ENCODE measurements at places on chromosomes 5 and 9. TPM values are rescaled to one million over a fixed set of nuclear protein-coding genes. Genes with fewer than 3 reads are reported as not detected.

DNA sequence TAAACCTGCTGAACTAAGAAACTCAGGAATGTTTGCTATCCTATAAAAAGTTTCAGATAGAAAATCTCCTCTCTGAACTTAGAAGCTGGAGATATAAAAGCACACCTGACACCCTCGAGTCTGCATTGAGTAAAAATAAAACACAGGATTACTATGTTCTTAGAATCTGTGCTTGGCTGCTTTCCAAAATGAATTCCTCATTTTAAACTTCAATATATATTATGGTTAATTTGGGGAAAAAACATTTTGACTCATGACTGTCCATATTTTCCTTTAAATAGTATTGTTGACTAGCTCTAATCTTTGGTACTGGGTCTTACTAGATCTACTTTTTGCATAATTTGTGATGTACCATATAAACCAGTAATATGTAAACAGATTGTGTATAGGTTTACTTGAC lies 36.7 kb downstream of the FBXW2 start:
- no peak for DNase-seq

DNA sequence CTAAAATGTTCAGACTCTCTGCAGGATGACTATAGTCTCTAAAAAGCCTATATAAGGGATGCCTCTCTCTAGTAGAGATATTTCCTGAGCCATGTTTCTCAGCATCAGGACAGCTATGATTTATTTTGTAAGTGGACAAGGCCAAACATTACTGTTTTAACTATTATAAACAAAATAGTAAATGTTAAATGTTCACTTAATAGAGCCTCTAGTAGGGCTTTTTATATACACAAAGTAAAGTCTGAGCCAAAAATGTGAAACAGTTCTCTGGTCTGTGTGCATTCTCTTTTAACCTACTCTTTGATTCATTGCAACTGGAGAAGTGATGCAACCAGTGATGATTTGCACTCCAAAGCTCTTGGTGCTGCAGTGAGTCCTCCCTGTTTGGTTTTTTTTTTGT lies 220.5 kb downstream of the GDNF start:
- DNase-seq, result no peak

GRCh38 chr5:151555760-151556576 lies 35.2 kb downstream of the FAT2 start:
- no peak for DNase-seq

- DNase-seq, result no peak
Measured at GRCh38 chr9:137434498-137435380, 6.4 kb downstream of the ENTPD8 start.

DNA sequence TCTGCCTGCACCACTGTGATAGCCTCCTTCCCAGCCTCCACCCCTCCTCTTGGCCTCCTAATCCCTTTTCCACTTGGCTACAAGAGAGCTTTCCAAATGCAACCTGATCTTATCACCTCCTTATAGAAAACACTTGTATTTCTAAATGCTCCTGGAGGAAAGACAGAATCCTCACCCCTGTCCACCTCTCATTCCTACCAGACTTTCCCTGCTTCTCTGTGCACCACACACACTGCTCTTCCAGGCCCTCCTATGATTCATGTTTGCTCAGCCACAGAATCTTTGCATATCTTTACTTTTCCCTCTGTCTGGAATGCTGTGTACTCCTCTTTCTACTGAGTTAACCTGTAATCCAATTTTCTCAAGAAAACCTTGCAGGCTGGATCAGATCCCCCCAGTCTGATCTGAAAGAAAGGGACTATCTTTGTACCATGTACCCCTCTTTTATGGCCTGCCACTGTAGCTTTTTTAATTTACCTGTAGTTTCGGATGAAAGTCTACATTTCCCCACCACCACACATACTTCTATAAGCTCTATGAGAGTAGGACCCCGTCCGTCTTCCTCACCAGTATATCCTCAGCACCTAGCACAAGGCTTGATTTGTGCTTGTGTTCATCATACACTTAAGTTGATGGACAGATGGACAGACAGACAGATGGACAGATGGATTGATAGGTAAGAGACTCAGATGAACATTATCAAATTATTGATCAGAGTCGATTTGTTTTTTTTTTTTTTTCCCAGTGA lies 95.3 kb downstream of the GALNT10 start:
- no peak for DNase-seq

DNA sequence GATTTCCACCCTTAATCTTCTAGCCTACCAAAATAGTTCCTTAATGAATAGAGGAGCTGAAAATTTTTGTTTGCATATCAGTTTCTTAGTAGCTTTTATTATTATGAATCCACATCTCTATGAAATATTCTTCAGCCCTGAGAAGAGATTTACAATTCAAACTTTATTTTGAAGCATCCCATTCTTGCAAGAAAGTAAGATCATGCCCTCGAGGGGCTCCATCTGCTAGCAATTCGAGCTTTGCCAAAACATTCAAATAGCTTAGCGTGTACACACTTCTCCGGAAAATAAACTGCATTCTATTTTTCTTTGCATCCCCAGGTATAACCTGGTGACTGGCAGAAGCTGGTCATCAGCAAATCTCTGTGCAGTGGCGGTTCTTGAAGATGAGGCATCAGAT lies 370.7 kb downstream of the MTRR start:
- no peak for DNase-seq

GRCh38 chr9:69559126-69559525 lies 113.0 kb downstream of the APBA1 start:
- DNase-seq, result no peak

DNA sequence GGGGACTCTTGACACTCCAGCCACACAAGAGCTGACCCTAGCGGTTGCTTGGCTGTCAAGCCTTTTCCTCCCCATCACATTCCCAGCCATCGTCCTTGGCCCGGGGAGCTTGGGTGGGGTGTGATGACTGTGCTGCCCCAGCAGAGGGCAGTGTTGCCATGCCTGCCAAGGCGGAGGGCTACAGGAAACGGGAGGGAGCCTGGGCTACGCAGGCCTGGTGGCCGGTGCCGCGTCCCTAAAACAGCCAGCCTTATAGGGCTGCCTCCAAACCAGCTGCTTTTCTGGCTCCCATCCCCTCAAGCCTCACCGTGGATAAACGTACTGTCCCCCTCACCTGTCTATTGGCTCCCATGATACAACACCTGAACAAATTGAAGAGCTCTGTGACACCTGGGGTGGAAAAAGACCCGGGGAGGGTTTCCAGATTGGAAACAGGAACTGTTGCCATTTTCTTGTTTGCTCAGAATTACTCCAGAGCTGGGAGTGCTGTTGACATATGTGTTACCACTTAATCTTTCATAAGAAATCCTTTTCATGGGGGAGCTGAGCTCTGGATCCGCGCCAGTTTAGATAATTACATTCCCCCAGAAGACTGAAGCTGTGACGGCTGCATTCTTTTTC lies 72.8 kb upstream of the ASTN2 start:
- DNase-seq, result peak; percentile 66

DNA sequence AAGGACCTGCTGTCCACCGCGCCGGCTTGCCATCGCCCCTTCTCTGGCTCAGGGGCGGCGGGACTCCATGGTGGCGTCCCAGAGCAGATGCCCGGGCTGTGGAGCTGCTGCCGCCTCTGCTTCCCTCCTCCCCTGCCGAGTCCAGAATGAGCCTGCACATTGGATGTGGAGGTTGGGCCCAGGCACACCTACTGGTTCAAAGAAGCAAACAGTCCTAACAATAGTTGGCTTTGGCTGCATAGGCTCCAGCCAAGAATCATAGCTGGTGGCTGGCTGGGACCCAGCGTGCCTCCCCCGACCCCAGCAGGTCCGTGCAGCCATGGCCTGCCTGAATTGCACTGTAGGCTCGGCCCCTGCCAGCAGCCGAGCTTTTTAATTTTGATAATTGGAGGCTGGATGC lies 25.8 kb downstream of the ADAMTSL2 start:
- DNase-seq, result no peak

- DNase-seq, result no peak
Measured at GRCh38 chr9:76166526-76166925, 227.7 kb downstream of the RFK start.

DNA sequence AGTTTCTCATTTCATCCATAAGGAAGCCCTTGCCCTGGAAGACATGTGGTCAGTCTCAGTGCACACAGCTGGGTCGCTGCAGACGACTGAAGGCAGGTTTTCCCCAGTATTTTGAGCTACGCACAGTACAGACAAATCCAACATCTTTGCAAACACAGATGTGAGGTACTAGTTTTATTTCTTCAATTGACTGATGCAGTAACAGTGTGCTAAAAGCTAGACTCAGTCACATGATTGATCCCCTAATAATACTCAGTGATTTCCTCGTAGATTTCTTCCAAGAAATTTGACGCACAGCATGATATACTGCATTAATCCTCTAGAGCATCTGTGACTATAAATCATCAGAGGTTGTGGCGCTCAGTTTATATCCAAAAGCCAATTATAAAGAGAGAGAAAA lies 346.1 kb downstream of the DIRAS2 start:
- no peak for DNase-seq

GRCh38 chr9:134378901-134379338 lies 52.7 kb downstream of the RXRA start:
- peak; percentile 72 for DNase-seq

DNA sequence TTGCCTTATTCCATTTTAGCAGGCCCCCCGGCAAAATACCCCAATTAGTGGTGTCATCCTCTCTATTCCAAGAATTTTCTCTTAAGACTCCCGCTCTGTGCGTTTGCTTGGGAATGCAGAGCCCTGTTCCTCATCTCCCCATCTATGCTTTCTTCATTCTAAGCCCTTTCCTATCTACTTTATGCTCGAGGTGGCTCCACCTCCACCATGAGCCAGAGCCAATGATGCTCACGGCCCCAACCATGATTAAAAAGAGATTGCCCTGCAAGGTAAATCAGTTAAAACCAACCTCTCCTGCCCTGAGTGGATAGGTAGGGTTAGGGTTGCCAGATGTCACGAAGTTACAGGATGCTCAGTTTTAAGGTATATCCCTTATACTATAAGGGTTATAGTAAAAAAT lies 677 bp upstream of the TXNDC15 start:
- no peak for DNase-seq

DNA sequence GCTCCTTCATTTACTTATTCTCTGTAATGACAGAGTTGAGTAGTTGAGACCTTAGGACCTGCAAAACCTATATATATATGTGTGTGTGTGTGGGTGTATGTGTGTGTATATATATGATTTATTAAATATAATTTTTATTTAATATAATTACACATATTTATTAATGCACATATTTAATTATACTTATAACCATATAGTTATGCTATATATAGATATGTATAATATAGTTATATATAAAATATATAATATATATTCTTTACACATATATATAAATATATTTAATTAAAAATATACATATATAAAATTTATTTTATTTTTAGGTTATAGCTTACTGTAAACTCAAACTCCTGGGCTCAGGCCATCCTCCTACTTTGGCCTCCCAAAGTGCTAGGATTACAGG lies 23.7 kb downstream of the ACER2 start:
- no peak for DNase-seq

DNA sequence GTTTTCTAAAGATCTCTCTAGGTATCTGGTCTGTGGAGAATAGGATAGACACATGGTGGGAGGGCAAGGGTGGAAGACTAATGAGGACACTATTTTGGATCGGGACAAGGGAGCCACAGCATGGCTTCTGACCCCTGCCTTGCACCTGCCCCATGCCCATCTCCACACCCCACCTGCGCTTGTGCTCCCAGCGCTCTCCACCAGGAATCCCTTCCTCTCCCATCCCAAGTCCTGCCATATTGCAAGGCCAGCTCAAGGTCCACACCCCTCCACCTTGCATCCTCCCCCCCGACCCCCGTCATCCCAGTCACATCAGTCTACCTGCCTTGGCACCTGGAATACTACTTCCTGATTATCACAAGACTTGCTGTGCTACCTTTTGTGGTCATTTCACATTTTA lies 44.2 kb upstream of the RETREG1 start:
- DNase-seq, result no peak

GRCh38 chr5:109143031-109143430 lies 266.7 kb downstream of the PJA2 start:
- no peak for DNase-seq

DNA sequence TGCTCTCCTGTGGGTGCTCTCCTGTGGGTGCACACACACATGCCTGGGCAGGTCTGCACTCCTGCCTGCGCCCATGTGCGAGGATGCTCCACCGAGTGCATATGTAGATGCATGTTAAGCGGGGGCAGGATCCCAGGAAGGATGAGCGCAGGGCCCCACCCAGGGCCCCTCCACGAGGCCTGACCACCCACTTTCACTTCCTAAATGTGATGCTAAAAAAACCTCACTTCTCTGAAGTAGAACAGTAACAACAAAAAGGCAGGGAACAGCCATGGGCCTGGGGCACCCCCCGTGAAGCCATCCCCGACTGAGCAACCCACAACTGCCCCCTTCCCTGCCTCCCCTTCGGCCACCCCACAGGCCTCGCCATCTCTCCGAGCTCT lies 48.2 kb upstream of the SARDH start:
- DNase-seq, result no peak

DNA sequence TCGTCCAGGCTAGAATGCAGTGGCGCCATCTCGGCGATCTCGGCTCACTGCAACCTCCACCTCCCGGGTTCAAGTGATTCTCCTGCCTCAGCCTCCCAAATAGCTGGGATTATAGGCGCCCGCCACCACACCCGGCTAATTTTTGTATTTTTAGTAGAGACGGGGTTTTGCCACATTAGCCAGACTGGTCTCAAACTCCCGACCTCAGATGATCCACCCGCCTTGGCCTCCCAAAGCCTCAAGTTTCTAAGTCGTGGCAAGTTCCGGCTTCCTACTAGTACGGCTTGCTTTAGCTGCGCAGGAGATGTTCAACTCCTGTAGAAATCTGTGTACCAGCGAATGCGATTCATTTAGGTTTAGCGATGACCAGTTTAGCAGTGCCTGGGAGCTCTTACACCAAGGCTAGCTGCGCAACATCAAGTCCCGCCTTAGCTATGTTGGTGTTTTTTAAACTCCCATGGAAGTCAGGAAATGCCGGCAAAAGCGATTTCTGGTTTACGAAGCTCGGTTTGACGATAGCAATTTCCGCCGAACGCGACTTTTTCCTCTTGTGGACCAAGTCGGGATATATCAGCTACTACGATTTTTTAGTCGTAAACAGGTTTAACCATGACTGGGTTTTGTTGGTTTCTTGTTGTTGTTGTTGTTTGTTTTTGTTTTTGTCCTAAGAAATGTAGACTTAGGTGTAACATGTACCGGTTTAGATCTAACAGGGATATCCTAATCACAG lies 46.4 kb downstream of the ANXA2R start:
- peak; percentile 23 for DNase-seq

- no peak for DNase-seq
Measured at GRCh38 chr9:124332361-124333202, 74.8 kb downstream of the NEK6 start.

- no peak for DNase-seq
Measured at GRCh38 chr9:133130685-133131244, 9.7 kb upstream of the RALGDS start.

STX17 gene
- 36.6 TPM for total RNA-seq

SPATA31E1 gene
- total RNA-seq, result not detected

AFF4 gene
- 65.2 TPM for total RNA-seq

ATP10B gene
- total RNA-seq, result 137 TPM

RAD50 gene
- 36.3 TPM for total RNA-seq

GDA gene
- 35.3 TPM for total RNA-seq

CRHBP gene
- 0.87 TPM for total RNA-seq

SLC4A9 gene
- 0.42 TPM for total RNA-seq

TNC gene
- 3.0 TPM for total RNA-seq
